GM19239 (cell line): ENCODE measurements at places on chromosomes 2 and 18.
A peak's percentile ranks its signal among the peaks of the same experiment; 100 is the strongest.

DNA sequence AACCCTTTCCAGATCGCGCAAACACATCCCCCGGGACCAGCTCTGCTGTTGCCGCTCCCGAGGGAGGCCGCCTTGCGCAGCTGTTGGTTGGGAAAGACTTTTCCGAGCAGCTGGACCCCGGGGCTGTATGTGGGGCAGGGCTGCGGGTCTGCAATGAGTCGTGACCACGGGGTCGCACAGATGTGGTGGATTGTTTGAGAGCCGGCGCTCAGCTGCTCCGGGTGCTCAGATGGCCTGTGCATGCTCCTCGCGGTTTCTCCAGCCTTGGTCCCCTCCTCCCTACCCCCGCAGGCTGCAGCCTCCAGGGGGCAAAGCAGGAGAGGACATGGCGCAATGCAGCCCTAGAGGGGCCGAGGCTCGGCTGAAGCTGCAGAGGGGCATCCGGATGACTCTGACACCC is 105.2 kb upstream of the OTOS start:
- DNase-seq: no peak

- DNase-seq: no peak
Measured at GRCh38 chr18:69636529-69637301, 236.0 kb downstream of the DOK6 start.

- DNase-seq: no peak
Measured at GRCh38 chr2:176126929-176127773, 2.4 kb upstream of the HOXD8 start.

DNA sequence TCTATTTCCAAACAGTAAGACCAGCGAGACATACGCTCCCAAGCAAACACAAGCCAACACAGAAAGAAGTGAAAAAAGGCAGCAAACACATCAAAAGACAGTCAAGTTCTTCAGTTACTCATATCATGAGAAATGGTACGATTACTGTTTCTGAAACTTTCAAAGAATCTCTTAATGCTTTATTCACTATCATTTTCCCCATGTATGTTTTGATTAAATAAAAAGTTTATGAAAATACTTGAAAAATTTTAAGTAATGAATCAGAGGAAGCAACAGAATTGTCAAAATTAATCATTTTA is 114.9 kb downstream of the HDAC4 start:
- no peak for DNase-seq

DNA sequence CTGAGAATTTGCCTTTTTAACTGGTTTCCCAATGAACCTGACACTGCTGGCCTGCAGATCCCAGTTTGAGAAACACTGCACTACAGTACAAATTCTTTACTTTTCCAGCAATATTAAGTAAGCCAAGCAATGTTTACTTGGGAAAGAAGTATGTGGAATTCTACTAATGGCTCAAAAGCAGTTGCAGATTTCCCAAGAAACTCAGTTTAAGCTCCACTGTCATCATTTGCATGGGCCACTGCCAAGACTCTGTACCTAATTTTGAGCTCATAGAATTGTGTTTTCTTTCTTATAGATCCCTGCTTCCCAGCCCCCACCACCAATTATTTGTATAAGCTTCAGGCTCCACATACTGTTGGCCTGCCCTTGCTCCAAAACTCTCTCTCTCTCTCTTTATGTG is 676.1 kb downstream of the RNF144A start:
- no peak for DNase-seq

DNA sequence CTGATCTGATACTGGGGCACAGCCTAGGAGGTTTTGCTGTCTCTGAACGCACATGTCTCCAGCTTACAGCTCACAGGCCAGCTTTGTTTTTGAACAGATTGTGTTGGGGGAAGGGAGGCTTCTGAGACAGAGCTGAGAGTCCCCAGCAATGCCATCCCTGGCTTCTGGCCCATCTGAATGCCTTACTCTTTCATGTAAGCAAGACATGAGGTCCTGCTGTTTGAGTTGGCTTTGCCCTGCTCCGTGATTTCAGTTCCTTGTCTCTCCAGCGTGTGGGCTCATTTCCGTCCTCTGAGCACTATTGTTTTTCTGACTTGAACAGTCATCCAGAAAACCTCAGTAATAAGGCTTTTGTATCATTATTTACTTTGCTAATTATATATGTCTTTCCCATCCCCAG is 194.9 kb upstream of the TNP1 start:
- no peak for DNase-seq

DNA sequence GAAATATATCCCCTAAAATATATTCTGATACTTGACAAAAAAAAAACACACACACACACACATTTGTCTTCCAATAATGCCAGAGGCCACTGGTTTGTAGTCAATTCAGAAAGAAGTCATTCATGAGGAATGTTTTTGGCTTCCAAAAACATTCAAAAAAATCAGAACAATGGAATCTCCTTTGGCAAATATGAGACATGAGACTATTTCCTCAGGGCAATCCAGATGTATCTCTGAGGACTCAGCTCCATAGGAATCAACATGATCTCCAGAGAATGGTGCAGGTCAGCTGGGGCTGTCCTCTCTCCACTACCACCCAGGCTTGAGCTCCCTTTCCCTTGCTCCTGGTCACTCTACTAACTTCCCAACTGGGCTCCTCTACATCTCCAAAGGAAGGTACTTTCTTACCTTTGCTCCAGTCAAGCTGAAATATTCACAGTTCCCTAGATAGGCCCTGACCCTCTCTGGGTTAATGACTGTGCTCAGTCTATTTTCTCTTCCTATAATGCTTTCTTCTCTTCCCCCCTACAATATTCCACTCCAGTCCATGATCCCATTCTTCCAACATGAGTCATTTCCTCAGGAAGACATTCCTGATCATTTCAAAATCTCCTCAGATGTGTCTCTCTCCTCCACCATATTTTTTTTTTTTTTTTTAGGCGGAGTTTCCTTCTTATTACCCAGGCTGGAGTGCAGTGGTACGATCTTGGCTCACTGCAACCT is 145.3 kb downstream of the C1D start:
- DNase-seq: no peak

DNA sequence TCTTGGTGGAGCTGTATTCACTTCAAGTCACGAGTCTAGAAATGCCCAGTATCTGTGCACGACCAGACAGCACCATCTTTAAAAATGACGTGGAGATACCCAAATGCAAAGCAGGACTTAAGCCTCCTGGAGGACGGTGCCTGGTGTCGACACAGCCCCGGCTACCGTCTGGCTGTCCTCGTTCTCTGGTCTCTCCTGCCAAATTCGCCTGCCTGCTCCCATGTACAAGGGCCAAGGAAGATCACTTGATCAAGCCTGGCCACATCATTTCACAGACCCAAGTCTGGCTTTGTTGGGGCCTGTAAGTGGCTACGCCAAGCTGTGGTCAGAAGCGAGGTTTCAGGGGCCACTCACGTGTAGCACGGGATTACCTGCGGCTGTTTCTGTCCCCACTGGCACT is 9.4 kb downstream of the ODC1 start:
- DNase-seq: no peak

GRCh38 chr2:217942731-217943335 is 60.0 kb downstream of the TNS1 start:
- no peak for DNase-seq

DNA sequence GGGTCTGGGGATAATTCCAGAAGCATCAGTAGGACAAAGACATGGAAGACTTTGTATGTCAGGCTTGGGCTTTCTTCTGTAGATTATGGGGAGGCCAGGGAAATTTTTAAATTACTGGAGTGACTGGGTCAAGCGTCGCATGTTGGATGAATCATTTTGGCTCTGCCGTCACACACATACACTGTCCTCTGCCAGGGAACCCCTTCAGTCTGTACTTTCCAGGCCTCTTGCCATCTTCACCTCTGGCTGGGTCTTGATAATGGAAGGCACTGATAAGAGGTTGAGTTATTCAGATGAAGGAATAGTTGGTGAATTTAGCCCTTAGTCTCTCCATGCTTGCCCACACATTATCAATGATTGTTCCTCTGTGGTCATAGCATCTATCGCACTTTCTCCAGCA is 895.1 kb upstream of the CELF4 start:
- DNase-seq: no peak

- DNase-seq: no peak
Measured at GRCh38 chr2:80519699-80520291, 215.2 kb upstream of the LRRTM1 start.

- no peak for DNase-seq
Measured at GRCh38 chr18:76988031-76988826, 144.4 kb downstream of the MBP start.

- no peak for DNase-seq
Measured at GRCh38 chr2:232891621-232892071, 21.6 kb downstream of the SNORC start.

GRCh38 chr18:72692086-72692485 is 147.9 kb upstream of the CBLN2 start:
- DNase-seq: no peak

DNA sequence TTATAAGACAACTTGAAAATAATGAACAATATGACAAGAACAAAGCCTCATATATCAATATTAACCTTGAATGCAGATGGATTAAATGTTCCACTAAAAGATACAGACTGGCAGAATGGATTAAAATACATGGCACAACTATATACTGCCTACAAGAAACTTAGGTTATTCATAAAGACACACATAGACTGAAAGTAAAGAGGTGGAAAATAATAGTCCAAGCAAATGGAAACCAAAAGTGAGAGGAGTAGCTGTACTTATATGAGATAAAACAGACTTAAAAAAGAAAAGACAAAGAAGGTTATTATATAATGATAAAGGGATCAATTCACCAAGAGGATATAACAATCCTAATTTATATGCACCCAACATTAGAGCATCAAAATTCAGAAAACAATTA is 18.2 kb downstream of the LMAN1 start:
- no peak for DNase-seq

DNA sequence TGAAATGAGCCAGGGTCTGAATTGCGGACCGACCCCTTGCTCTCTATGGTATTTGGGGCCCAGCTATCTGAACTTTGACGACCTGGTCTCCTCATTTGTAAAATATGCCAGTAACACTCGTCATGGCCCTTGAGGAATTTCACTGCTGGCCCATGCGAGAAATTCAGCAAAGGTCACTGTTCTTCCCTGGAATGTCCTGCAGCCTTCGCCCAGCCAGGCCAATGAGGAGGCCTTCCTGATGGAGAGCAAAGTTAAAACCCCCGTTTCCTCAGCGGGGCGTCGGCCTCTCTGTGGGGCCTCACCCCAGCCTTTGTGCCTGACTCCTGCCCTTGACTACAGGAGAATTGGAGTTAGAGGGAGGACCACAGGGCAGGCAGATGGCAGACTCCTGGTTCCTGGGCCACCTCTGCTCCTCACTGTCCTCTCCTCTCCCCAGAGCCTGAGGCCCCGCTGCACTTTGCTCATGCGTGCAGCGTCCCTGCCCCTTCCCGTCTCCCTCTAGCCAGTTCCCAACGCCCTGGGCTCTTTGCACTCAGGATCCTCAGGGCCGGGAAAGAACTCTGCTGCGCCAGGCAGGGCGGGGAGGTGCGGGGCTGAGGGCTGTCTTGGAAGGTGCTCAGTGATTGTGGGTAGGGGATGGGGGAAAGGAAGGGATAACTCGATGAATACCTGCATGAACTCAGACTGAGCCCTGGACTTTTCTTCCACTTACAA is 257.0 kb upstream of the RAB6C start:
- DNase-seq: no peak

DNA sequence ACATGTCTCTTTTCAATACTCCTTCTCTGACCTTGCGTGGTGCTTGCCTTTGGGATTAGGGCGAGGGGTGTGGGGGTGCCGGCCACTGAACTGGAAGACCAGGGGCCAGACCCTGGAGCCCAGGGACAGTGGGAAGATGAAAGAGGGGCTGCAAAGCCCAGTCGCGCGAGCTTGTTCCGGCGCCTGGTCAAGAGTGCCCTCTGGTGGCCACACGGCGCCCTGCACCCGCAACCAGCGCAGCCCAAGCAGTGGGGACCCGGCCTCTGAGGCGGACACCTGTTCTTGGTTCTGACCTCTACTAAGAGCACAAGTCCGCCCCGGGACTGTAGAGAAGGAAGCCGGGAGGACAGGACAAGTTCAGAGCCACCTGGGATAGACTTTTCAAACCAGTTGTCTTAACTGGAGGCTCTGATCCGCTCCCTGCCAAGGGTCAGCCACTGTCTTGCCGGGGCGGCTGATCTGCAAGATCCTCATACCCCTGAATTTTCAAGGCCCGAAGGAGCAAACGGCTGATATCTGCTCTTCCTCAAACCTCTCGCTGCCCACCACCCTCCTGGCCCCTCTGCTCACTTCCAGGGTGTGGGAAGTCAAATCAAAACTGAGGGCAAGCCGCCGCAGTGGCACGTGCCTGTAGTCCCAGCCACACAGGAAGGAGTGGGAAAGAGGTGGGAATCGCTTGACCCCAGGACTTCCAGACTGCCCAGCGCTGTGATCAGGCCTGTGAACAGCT is 14.9 kb upstream of the MSH6 start:
- DNase-seq: peak; percentile 46

- no peak for DNase-seq
Measured at GRCh38 chr2:166163775-166164174, 36.0 kb upstream of the SCN1A start.

GRCh38 chr18:35386600-35387100 is 9.5 kb upstream of the ZNF396 start:
- peak; percentile 54 for DNase-seq

DNA sequence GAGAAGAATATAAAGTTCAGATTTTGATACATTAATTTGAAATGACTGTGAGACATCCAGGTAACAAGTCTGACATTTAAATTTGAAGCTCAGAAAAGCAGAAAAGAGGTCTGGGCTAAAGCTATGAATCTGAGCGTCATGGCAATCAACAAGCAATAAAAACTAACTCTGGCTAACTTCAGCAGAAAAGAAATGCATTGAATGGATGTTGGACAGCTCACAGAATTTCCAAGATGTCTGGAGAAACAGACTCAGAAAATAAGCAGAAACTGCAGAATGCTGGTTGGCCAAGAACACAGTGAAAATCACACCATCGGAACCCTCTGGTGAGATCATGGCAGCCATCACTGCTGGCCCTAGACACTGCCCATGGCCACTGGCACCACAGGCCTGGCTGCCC is 366.6 kb downstream of the METTL4 start:
- no peak for DNase-seq

GRCh38 chr18:52874774-52875173 is 534.8 kb downstream of the DCC start:
- no peak for DNase-seq

DNA sequence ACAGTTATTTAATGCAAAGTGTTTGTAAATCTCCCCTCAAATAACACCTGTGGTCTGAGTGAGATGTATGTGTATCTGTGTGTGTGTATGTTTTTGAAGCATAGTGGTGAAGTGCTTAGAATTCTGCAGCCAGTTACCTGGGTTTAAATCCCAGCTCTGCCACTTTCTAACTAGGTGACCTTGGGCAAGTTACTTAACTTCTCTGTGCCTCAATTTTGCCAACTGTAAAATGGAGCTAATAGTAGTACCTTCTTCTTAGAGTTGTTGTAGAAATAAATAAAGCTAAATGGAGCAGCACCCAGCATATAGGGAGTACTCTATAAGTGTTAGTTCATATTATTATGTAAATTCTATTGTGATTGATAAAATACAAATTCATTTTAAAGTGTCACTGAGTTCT is 48.9 kb downstream of the TGFA start:
- no peak for DNase-seq

DNA sequence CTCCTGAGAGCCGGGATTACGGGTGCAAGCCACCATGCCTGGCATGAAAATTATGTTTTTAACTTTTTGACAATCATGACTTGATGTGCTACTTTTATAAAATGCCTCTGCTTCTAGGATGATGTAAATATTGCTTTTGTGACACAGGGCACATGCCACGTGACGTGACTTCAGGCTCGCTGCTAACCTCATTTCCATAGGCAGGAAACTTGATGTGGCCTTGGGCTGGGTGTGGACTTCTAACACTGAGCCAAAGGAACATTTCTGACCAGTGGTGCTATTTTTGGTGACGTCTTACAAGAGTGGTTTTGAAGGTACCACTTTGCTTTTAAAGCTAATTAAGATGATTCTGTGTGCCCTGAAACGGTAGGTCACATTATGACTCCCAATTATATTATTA is 34.2 kb upstream of the THOC1 start:
- DNase-seq: no peak
